Neural crest cell (in vitro differentiated cells): ENCODE measurements at places on chromosomes 2 and 18. TPM values are rescaled to one million over a fixed set of nuclear protein-coding genes. Genes with fewer than 3 reads are reported as not detected.

The ALKAL2 gene
- total RNA-seq: 0.63 and 0.82 TPM in 2 replicates

The ANTXR1 gene
- total RNA-seq: 60.2 and 61.1 TPM in 2 replicates

The SLC30A3 gene
- 0.48 and 0.93 TPM in 2 replicates for total RNA-seq

GRCh38 chr18:78939734-78940494 is 39.7 kb upstream of the SALL3 start:
- DNase-seq: no peak

DNA sequence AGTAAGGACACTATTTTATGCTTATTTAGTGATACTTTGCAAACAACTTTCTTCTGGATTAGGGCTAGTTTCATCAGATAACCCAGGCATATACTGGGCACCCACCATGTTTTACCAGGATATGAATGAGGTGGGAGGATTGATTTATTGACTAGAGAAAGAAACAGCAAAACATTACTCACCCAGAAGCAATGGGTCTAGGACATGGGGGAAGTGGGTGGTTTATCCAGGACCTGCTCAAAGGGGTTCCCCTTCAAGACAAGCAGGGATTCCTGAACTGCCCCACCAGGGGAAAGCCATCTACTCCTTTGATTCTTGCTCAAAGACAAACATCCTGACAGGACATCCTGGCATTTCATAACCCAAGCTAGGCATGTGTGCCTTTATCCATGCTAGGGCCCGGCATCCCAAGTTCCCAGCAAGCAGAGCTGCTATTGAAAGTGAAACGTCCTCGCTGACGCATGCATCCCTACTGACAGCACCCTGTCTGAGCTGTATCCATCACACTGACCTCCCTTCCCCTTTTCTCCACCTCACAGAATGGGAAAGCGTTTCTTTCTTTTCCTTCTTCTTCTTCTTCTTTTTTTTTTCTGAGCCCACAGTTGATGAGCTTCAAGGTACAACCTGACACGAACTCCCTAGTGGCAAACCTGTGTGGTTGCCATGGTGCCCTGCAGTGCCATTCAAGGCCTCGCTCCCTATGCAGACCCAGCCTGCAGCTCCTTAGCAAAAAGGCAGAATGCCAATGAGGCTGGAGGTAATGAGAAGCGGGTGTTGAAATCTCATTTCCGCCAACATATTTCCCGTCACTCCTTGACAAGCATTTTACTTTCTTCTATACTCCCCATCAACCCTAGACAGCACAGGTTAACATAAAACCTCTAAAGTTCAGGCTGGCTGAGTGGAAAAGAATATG is 70.5 kb downstream of the CLHC1 start:
- DNase-seq: no peak

DNA sequence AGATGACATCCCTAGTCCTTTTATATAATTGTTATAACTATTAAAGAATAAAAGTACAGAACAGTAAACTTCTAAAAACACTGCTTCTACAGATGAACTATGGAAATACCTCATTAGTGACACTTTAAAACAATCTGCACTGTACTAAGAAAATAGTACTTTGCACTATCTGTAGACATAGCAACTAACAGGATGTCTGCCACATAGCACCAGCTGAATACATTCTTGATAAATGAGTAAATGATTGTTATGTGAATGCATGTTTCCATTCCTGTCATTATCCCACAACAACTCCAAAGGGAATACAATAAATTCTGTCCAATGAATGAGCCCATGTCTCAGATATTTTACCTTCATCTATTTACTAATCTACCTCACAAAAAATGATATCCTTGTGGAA is 115.3 kb upstream of the SLC35G4 start:
- DNase-seq: no peak

The ATP6V1C2 gene
- total RNA-seq: 0.14 TPM in 1 of 2 replicates, not detected in the other
